ENCODE measurements at places on chromosomes 13 and 19.

DNA sequence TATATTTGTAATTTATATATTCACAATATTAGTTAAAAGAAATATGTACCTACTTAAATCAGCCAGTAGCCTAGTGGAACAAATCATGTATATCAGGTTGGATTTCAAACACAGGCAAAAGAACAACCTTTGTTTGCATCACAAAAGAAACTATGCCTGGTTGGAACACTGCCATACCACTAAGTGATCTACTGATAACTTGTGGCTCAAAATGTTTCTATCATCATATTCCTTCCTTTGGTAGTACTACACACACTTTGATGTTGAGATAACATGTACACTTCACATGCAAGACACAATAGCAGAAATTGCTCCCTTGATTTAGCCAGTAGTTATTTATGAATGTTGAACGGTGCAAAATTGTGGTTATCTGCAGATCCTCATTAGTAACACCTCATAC is 146.0 kb upstream of the GPC6 start:
- no peak for DNase-seq

- DNase-seq, result no peak
These were observed 826 bp upstream of the BSG start for GRCh38 chr19:571566-571974.

DNA sequence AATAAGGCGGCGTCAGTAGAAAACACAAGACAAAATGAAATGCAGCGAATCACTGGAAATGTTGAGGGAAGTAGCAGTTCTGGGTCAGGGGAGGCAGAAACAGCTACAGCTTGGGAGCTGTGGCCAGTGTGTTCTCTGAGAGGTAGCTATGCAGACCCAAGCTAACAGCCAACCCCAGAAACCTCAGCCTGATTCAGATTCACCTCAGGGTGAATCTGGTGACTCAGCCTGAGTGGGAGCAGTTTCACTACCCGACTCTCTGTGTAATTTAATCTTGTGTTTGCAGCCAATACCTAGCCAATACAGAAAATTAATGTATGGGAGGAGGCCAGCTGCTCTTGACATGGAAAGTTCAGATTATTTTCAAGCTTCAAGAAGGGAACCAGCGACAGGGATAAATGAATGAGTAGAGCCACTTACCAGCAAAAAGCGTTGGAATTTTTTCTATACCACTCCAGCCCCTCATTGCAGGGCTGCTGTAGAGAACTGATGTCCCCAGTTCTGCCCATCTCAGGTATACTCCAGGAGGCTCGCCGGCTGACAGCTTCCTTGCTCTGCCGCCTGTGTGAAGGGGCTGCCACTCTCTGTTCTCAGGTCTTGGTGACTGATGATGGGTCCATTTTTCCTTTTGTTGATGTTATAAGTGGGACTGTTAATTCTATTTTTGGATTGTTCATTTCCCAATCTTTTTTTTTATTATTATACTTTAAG is 8.9 kb downstream of the IGFL3 start:
- DNase-seq, result peak; percentile 27

- no peak for DNase-seq
These were observed 119.6 kb downstream of the PRR20E start for GRCh38 chr13:57286511-57287098.

GRCh38 chr19:16814526-16815100 is 14.6 kb upstream of the SIN3B start:
- DNase-seq, result no peak

GRCh38 chr19:46193678-46194077 is 35.9 kb upstream of the IGFL1 start:
- no peak for DNase-seq

GRCh38 chr13:30163441-30163840 is 143.9 kb downstream of the KATNAL1 start:
- DNase-seq, result no peak

DNA sequence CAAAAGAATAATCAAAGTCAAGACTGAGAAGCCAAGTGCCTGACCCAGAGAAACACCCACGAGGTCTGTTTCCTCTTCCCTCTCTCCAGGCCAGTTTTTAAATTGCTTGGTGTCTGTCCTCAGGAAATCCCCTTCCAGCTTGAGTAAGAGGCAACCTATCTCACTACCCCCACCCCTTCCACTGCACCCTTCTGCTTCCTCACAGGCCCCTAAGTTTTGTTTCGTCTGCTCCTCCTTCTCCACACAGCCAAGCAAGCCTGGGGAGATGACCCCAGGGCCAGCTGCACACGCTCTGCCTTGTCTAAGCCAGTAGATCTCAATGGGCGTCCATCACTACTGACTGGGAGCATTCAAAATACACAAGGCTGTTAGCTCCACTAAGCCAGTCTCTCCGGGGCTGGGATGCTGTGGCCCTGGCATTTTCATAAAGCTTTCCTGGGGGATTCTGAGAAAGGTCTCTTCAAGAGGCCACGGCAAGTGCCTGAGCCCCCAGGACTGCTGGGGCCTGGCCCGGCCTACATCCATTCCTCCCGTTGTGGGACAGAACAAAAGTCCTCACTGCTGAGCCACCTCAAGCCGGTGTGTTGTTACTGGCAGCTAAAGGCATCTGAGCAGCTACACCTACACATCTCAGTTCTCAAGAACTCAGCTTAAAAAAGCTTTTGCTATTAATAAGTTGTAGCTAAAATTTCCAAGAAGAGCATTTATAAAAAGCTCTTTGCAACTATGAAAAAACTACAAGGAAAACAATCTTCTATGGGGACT is 14.9 kb upstream of the IL4I1 start:
- no peak for DNase-seq

DNA sequence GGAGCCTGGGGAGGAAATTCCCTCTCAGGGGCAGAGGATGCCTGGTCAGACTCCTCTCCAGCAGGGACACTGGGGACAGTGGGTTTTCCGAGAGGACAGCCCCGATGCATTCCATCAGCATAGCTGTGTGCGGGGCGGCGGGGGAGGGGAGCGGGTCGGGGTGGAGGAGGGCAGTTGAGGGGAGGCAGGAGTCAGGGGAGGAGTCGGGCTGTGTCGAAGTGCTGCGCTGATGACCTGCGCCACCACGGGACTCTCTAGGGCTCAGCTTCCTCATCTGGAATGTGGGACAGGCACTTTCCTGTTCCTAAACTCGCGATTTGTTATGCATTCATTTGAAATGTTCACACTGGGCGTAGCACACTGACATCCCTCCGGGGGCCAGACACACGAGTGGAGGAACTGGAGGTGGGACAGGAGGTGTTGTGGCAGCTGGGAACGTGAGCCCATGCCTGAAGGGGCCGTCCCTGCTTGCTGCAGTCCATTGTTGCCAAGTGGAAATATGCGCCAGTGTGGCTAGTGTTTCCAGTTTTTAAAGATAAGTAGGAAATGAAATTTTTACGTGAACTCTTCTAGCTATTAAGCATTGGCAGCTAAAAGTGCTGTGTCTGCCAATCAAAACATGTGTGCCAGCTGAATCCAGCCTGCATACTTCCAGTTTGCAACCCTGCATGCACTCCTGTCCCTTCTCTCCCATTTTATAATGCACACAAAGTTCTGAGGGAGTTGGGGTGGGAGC is 43.3 kb downstream of the FLT1 start:
- no peak for DNase-seq

DNA sequence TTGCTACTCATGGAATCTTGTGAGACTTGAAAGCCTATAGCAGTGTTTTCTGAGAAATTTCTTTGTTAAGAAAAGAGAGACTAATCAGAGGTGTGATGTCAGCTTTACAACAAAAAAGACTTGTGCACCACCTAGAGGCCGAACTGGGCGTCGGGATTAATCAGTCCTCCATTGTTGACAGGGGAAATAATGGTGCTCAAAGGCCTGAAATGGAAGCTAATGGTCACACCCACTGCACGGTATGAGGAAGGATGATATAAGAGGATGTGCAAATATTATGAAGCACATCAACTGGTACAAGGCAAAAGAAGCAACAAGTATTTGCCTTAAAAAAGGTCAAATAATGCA is 480.2 kb upstream of the MIR17HG start:
- DNase-seq, result no peak

DNA sequence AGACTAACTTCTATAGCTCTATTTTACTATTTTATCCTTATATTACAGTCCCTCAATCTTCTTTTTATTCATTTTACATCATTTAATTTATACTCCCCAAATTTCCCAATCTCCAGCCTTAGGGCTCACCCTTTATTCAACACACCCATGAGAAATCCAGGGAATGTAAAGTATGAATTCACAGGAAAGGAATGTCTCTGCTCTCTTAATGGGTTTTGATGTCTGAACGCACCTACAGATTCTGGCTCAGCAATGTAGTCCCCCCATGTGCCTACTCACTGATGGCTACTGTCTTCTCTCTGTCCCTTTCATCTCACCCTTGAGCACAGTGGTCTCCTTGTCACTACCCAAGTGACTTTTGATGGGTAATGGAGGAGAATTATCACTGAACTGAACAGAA is 32.8 kb downstream of the TNFSF13B start:
- no peak for DNase-seq

DNA sequence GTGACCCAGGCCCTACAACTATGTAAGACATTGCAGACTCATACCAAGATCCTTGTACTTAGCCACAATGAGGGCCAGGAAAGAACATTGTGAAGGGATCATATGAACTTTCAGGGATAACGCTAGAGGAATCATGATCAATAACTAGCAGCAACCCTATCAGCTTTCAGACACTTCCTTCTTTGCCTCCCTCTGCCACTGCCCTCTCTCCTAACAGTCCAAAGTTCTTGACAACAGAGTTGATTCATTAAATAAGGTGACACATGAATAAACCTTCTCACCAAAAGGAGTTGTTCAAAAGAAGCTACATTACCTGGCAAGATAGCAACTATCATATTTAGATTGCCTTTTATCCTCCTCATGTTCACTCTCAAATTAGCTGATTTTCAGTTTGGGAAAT is 272.2 kb upstream of the DACH1 start:
- DNase-seq, result no peak

- peak; percentile 38 for DNase-seq
These were observed 8.3 kb downstream of the IFNL3 start for GRCh38 chr19:39236527-39236926.

GRCh38 chr13:104984296-104984818 is 1551.1 kb downstream of the EFNB2 start:
- no peak for DNase-seq

- no peak for DNase-seq
These were observed 1.8 kb upstream of the NOVA2 start for GRCh38 chr19:45975306-45976070.

DNA sequence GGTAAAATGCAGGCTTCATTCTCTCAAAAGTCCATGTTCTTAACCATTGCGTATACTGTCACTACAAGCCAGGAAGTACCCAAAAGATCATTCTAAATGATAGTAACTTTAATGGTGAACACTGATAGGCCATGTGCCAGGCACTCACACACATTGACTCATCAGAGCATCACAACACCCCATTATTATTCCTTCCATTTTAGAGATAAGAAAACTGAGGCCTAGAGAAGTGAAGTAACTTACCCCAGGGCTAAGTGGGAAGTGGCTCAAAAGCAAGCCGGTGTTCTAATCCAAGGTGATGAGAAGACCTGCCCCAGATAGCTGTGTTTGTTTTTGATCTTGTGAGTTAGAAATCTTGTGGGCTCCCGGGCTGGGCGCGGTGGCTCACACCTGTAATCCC is 1.4 kb upstream of the PHLDB3 start:
- DNase-seq, result no peak

GRCh38 chr19:38557205-38557799 is 60.5 kb downstream of the MAP4K1 start:
- DNase-seq, result peak; percentile 83

- no peak for DNase-seq
These were observed 125.9 kb downstream of the COL4A2 start for GRCh38 chr13:110433014-110433413.

DNA sequence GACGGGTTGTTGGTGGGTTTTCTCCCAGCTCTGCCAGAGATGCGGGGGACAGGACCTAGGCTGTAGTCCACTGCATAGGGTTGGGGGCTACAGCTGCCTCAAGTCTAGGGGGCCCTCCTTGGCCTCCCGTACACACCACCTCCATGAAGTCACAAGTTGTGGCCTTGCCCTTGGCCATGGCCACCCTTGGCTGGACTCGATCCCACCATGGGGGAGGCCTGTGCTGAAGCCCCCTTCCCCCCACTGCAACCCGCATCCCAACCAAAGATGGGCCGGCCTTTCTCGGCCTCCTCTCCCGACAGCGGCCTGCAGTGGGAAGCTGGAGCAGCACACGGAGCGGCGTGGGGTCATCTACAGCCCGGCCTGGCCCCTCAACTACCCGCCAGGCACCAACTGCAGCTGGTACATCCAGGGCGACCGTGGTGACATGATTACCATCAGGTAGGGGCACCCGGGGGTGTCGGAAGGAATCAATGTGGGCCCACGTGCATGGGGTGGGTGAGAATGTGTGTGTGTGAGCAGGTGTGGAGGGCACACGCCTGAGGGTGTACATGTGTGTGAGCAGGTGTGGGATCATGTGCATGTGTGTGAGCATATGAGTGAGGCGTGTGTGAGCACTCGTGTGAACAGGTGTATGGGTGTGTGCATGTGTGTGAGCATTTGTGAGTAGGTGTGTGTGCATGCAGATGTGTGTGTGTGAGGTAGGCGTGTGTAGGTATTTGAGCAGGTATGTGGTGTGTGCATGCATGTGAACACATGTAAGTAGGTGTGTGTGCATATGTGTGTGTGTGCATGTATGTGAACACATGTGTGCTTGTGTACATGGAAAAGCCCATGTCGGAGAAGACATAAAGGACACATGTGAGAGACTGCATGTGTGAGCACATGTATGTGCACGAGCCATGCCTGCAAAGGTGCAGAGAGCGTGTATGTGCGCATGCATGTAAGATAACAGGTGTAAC is 8.7 kb downstream of the LRP3 start:
- DNase-seq, result no peak

GRCh38 chr13:41271456-41272285 is 8.3 kb upstream of the MTRF1 start:
- no peak for DNase-seq

- no peak for DNase-seq
These were observed 368.5 kb downstream of the FGF14 start for GRCh38 chr13:102033386-102033785.

- no peak for DNase-seq
These were observed 8.9 kb downstream of the PINLYP start for GRCh38 chr19:43584484-43584883.

- no peak for DNase-seq
These were observed 116.2 kb downstream of the OLFM4 start for GRCh38 chr13:53144826-53145225.

Measured in activated CD4-positive, alpha-beta memory T cell treated with anti-CD3 and anti-CD28 coated beads, Interleukin-2, amount 10 ng/mL, durations not matched to agents 7 days and 5 days (primary cell).